ENCODE measurements at places on chromosomes 6 and 20.

DNA sequence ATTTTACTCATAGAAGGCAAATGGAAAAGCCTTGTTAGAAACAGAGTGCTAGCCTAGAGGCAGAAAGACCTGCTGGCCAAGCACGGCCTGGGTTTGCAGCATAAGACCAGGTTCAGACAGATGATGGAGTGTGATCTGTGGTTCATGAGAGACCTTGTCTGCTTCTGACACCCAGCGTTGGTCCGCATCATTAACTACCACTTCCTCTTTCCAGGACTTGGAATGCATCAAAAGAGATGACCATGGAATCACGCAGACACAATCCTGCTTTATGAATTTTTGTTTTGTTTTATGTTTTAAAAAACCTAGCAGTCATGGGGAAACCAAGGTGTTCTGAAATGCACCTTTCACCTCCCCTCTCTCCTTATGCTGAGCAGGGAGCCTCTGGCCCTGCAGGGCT is 76.8 kb upstream of the SYNDIG1 start:
- no peak for DNase-seq

DNA sequence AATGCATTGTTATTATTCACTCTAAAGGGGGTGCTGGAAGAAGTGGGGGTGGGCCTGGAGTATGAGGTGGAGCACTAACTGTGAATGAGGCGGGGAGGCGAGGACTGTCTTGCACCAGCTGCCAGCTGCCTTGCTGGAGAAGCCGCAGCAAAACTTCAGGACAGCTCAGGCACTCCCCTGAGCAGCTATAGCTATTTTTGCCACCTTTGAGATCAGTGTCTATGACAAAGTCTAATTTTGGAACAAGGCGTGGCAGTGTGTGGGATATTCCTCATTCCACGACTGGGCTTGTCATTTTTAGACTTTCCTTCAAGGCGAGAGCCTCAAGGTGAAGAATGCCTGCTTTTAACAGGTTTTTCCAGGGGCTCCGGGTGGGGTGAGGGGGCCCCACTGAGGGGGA is 143.8 kb downstream of the DOK5 start:
- no peak for DNase-seq

DNA sequence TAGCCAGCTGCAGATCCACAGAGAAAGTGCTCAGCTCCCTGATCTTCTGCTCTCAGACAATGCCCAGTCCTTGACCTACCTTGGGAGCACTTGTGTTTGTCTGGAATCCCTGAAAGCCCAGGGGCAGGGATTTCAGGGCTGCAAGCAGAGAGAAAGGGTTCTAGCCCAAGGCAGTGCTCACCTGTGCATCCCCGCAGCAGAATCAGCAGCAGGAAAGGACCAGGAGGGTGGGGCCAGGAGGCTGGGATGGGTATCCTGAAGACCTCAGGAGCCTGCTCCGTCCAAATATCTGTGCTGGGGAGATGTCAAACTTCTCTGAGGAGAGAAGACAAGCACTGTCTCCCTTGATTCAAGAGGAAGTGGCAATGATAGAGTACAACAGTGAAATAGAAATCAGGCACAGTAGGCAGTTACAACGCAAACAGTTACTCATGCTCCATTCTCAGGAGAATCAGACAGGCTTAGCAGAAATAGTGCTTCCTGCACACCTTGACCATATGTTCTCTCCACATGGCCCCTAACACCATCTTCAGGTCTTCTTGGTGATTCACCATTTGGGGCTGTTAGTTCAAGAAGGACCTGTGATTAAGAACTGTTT is 28.7 kb upstream of the SIRPG start:
- no peak for DNase-seq

DNA sequence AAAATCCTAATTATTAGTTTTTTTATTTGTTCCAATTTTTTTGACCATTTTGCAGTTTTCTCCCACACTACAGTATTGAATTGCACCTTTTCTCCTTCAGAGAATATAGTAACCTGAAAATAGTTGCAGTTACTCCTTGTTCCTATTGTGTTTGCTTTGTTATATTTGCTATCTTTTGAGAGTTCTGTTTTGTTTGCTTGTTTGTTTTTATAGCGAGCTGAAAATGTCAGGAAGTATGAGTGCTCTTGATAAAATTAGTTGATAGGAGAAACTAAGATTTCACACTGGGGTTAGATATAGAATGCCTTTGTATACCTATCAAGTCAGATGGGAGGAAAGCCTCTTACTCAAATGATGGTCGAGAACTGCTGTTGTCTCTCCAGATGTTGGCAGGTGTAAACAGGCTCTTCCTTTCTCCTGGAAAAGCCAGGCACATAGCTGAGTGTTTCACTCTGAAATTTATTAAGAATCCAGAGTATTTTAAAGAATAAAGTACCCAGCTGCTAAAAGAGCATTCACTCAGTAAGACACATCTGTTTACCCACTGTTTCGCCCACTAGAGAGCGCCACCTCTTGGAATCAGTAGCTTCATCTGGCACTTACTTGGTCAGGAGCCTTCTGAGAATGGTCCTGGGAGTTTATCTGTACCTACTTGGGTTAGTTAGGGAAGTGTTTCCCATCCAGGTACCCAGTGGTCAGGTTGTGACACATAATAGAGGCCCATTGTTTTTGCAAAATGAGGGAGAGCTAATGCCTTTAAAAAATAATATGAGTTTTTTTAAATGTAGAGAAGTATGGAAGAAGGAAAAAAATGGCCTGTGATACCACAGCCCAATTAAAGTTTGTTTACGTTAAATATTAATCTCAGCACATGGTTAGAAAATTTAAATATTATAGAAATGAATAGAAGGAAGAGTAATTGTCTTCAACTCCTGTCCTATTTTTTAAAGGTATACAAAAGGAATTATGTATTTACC is 11.2 kb downstream of the NT5DC1 start:
- DNase-seq = no peak

- no peak for DNase-seq
Observed at GRCh38 chr6:4364711-4365110, 229.3 kb upstream of the ECI2 start.

DNA sequence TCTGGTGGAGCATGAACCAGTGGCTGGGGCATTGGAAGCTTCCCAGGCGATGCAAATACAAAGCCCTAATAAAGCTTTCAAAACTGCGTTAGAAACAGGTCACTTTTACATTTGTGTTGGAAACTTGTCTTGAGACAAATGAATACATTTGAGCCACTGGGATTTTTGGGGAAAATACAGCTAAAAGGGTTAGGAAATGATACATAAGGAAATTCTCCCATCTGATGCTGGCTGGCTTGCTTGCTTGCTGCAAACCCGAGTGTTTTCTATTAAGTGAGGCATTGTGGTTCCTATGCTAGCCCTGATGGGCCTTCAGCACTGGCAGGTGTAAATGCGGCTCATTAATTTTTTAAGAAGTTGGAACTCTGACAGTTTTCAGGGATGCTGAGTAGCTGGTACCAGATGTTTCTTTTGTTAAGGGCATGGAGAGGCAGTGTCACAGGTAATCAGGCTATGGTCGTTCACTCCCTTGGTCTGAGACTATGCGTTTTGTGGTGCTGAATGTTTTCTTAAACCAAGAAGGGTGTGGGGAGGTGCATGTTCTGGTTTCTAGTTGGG is 35.2 kb downstream of the RREB1 start:
- DNase-seq = no peak

Measured in stimulated activated CD8-positive, alpha-beta memory T cell treated with anti-CD3 and anti-CD28 coated beads, Interleukin-7, amount 100 ng/mL, for 1 hour (primary cell).